ENCODE measurements at places on chromosomes 16 and 17. TPM values are rescaled to one million over a fixed set of nuclear protein-coding genes. Genes with fewer than 3 reads are reported as not detected.

The CCDC78 gene
- total RNA-seq, result 6.1 TPM

The TBC1D3I gene
- not detected for total RNA-seq

The CCL1 gene
- total RNA-seq, result not detected

The PRSS8 gene
- total RNA-seq, result 169 TPM

The TSNAXIP1 gene
- total RNA-seq, result 0.63 TPM

The UNK gene
- 23.7 TPM for total RNA-seq

The PDP2 gene
- total RNA-seq, result 11.7 TPM
